Nasal cavity respiratory epithelium epithelial cell of viscerocranial mucosa (primary cell): ENCODE measurements at places on chromosomes 16 and 17. TPM values are rescaled to one million over a fixed set of nuclear protein-coding genes. Genes with fewer than 3 reads are reported as not detected.

Gene OXLD1
- 31.8 and 64.9 TPM in 2 replicates for total RNA-seq

Gene CACNA1G
- total RNA-seq, result not detected in 2 replicates

Gene KRT27
- total RNA-seq, result not detected in 2 replicates

Gene ITGAX
- total RNA-seq, result under 0.01 TPM in 1 of 2 replicates, not detected in the other

Gene SSTR5
- total RNA-seq, result not detected in 2 replicates

Gene CDRT15L2
- not detected in 2 replicates for total RNA-seq

Gene SHBG
- under 0.01 and 0.21 TPM in 2 replicates for total RNA-seq

Gene ITPRIPL2
- 18.5 and 43.1 TPM in 2 replicates for total RNA-seq

Gene TENT4B
- total RNA-seq, result 15.0 and 16.1 TPM in 2 replicates

Gene PNMT
- not detected in 2 replicates for total RNA-seq

Gene KLHL11
- 41.4 and 45.1 TPM in 2 replicates for total RNA-seq

Gene KRT16
- 2,627 and 3,653 TPM in 2 replicates for total RNA-seq

Gene FLII
- total RNA-seq, result 383 and 510 TPM in 2 replicates

Gene RRAD
- 3.1 and 35.2 TPM in 2 replicates for total RNA-seq

Gene STH
- not detected in 2 replicates for total RNA-seq

Gene PRSS33
- total RNA-seq, result not detected in 2 replicates

Gene LGALS9B
- total RNA-seq, result 0.50 TPM in 1 of 2 replicates, not detected in the other

Gene GPR139
- not detected in 2 replicates for total RNA-seq

Gene CALB2
- total RNA-seq, result 0.21 and 6.5 TPM in 2 replicates

Gene C16orf96
- total RNA-seq, result under 0.01 and 0.14 TPM in 2 replicates

Gene SLC9A5
- 0.34 and 0.43 TPM in 2 replicates for total RNA-seq

Gene TXNL4B
- total RNA-seq, result 8.9 and 11.0 TPM in 2 replicates

Gene KRTAP4-4
- not detected in 2 replicates for total RNA-seq

Gene PABPN1L
- total RNA-seq, result not detected in 2 replicates

Gene TBC1D16
- total RNA-seq, result 18.1 and 80.1 TPM in 2 replicates

Gene TGFB1I1
- total RNA-seq, result 1.7 and 5.2 TPM in 2 replicates

Gene HS3ST3B1
- total RNA-seq, result 0.21 and 0.34 TPM in 2 replicates

Gene ASGR2
- total RNA-seq, result not detected in 2 replicates

Gene SLC16A11
- 0.07 TPM in 1 of 2 replicates, not detected in the other for total RNA-seq
